GOT3 (cell line): ENCODE measurements at places on chromosomes 3 and 15.

DNA sequence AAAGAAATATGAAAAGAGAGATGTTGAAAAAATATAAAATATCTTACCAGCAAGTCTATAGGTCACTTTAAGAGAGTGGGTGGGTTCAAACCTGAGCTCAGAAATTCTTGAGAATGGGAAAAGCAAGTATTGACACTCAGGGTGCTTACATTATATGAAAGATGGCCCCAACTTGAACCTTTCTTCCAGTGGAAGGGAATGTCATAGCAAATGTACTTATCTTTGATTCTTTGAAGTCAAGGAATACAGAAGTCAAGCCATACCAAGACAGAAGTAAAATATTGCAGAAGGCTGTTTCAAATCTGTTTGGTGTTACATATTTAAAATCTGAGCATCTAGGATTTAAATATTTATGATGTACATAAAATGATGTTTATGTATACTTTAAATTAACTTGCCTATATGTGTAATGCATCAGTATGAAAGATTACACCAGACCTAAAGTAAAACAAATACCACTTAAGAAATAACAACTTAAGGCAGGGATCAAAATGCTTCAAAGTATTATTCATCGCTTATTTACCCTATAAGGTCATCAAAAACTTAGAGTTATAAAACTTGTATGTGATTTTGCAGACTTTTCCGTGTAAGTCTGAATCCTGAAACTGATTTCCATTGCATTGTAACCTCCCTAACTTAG, 8.7 kb downstream of the MME start:
- no peak for DNase-seq

- no peak for DNase-seq
Observed at GRCh38 chr15:70569091-70569713, 194.2 kb downstream of the UACA start.

GRCh38 chr15:67769497-67770357, 55.6 kb upstream of the SKOR1 start:
- no peak for DNase-seq

- no peak for DNase-seq
Observed at GRCh38 chr3:173399044-173399443, 1.5 kb downstream of the NLGN1 start.

GRCh38 chr15:45641374-45641781, 6.5 kb downstream of the SQOR start:
- no peak for DNase-seq

- DNase-seq: peak; percentile 14
Observed at GRCh38 chr3:23712656-23713559, 92.8 kb upstream of the UBE2E1 start.

- no peak for DNase-seq
Observed at GRCh38 chr3:14389716-14390115, 12.7 kb upstream of the SLC6A6 start.

GRCh38 chr3:135973841-135974240, 8.3 kb downstream of the PPP2R3A start:
- DNase-seq: no peak

GRCh38 chr3:183800243-183800863, 25.0 kb downstream of the MAP6D1 start:
- DNase-seq: no peak

DNA sequence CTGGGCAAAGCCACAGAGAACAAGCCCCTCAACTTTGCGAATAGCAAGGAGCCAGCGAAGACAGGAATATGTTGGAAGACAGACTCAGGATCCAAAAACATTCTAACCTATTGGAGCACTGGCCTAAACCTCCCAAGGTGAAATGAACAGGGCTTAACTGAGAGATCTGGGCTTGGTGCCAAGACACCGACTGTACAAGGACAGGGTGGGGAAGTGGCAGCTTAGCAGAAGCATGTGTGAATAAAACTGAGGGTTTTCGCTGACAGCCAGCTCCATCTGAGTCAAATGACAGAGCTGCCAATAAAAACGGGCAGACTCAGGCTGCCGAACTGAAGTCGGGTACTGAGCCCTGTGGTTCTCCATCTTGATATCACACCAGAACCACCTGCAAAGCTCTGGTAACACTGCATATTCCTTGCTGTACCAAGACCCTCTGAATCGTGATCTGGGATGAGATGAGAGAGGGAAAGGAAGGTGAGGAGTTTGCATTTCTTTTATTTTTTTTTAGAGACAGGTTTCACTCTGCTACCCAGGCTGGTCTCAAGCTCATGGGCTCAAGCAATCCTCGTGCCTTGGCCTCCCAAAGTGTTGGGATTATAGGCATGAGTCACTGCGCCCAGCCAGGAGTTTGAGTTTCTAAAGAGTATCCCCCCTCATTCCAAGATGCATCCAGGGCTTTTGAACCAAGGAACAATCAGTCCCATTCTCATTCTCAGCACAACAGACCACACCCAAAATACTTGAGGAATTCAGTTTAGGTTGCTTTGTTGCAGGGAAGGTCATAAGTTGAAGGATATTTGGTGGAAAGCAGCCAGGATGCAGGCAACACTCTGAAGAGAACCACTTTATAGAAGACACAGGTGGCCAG, 6.0 kb upstream of the PLCB2 start:
- DNase-seq: no peak

DNA sequence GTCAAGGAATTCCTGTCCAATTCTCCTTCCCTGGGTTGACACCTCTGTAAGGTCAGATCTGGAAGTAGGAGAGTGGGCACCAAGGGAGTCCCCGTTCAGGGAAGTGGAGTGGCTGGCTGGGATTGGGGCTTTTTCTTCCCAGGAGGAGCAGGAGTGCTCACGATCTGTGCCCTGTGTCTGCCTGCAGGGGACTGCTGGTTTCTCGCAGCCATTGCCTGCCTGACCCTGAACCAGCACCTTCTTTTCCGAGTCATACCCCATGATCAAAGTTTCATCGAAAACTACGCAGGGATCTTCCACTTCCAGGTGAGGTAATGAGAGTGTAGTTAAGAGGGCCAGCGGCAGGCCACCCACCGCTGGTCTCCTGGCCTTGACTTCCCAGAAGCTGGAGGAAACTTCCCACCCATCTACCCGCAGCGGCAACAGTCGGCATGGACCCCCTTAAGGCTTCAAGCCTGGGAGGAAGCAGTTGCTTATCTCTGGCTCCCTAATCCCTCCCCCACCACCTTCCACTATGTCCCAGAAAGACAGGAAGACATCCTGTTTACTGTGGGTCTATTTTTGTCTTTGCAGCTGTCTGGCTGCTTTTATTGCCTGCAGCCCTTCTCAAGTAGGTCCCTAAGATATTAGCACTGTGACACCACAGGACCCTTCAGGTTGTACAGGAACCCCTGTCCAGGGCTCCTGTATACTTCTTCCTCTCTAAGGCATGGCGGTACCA, 26.8 kb downstream of the CAPN3 start:
- DNase-seq: no peak

DNA sequence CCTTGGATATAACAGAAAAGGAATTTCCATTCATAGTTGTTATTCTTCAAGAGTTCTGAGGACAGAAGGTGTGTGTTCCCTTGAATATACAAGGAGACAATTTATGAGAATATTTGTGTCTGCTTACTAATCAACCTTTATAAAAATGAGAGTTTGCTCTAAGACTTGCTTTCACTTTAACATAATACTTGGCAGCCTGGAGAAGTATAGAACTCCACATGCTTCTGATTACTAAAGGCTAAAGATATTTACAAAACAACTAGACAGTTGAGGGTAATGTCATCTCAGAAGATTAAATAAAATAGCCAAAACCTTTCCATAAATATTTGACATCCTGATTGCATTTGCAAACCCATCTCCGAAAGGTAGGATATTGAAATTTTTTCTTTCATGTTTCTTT, 727.1 kb upstream of the NAALADL2 start:
- DNase-seq: no peak

DNA sequence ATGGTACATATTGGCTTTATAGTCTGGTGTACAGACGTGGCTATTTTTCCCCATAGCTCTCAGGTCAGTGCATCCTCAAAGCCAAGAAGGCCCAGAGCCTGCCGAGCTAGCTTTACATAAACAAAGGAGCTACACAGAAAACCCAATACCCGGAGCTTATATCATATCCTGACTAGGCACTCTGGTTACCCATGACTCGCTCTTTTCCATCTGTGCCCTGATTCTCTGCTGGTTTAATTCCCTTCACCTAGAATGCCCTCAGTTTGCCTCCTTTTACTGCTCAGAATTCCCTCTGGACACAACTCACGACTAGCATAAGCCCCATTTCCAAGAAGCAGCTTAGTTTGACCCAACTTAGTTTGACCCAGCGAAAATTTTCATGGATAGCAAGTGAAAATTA, 110.8 kb downstream of the TIGIT start:
- no peak for DNase-seq

- DNase-seq: no peak
Observed at GRCh38 chr3:183578179-183578578, 22.7 kb upstream of the KLHL6 start.

DNA sequence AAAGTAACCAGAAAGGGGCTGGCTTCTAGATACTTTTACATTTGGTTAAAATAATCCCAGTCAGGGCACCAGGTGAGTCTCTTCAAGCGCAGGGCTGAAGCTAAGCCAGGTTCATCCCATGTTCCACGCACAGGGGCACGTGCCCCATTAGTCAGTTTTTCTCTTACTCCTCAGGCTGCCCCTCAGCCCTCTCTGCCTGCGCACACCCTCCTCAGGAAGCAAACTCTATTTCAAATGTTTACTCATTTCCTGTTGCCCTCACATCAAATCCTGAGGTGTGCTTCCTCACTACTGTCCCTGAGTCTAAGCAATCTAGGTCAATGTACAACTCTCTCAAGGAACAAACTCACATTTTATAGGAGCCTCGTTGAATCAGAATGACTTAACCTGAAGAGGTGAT, 48.5 kb downstream of the THBS1 start:
- no peak for DNase-seq

GRCh38 chr3:141227752-141228151, 3.9 kb upstream of the PXYLP1 start:
- no peak for DNase-seq

GRCh38 chr15:93520206-93520605, 431.2 kb upstream of the RGMA start:
- DNase-seq: no peak

- DNase-seq: no peak
Observed at GRCh38 chr15:75583701-75584100, 4.6 kb upstream of the PTPN9 start.

DNA sequence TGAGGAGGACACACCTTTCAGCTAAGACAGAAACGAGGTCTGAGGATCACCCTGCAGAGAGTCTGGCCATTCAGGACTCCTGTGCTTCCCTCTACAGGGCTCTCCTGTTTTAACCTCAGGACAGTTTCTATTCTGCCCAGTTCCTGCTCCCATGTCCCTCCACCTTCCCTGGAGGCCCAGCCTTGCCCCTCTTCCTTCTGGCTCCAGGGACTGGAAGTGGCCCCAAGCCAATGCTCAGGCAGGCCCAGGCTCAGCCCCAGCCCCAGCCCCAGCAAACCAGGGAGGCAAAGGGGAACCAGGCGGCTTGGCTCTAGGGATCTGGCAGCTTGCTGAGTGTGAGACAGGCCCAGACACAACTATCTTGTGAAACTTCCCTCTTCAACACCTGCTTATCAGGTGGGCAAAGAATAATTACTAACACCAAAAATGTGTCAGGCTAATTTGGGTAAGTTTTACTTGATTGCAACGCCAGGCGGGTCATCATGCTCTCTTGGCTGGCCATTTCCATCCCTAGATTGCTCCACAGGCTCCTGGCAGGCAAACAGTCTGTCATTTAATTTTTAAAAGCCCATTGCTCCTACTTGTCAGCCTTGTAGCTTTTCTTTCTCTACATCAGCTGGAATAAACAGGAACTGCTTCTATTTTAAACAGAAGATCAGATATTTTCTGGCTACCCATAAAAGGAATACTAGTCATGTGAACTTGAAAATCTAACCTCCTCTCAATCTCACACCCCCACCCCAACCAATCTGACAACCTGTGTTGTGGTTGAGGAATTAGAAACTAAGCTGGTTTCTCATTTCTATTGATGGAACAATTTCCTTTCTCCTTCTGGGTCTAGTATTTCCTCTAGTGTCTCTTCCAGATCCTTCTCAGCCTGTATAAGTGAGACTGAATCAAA, 33.5 kb downstream of the UPK1B start:
- DNase-seq: no peak

- no peak for DNase-seq
Observed at GRCh38 chr3:42375121-42375800, 35.1 kb downstream of the LYZL4 start.

DNA sequence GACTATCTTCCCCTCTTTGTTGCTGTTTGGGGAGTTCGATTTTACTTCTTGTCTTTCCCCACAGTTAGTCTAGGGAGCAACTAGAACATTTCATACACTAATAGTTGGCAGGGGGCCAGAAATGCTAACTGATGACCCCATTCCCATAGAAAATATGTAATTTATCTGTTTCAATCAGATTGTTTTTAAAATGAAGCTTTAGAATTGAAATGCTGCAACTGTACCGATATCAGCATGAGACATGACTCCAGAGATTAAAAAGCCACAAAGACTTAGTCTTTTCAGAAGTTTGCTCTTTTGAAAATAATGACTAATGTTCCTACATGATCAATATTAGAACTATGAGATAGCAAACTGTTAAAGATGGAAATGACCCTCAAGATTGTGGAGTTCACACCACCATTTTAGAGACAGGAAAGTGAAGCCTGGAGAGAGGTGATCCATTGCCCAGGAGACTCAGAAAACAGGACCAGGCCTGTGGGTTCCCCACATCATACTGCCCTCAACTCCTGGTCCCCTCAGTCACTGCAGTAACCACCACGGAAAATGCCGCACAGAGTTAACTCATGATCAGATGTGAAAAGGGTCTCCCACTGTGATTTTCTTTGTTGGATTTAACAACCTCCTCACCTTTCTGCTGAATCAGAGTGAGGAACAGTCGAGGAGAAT, 130.3 kb downstream of the CHDH start:
- no peak for DNase-seq

DNA sequence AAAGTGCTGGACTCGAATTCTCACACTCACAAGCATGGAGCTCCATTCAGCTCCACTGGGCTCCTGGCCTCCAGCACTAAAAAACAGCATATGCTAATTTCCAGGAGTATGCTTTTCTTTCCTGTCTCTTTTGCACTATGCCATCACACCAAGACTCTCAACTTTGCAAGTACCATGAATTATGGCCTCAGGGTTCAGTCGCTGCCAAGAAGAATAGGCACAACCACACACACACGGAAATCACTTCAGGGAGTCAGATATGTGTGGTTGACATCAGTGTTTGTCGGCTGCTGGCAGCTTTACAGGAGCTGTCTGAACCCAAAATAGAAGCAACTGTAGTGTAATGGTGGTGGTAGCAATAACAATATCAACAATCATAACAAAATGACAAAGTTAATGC, 305.0 kb upstream of the SLCO3A1 start:
- DNase-seq: no peak
